T-helper 9 cell (primary cell): ENCODE measurements at places on chromosomes 2 and 18.

- no peak for DNase-seq
Observed at GRCh38 chr2:40488927-40489677, 37.2 kb upstream of the SLC8A1 start.

GRCh38 chr18:13465124-13465446, 246.5 kb downstream of the LDLRAD4 start:
- no peak for DNase-seq

GRCh38 chr18:52087140-52087539, 252.9 kb upstream of the DCC start:
- no peak for DNase-seq

DNA sequence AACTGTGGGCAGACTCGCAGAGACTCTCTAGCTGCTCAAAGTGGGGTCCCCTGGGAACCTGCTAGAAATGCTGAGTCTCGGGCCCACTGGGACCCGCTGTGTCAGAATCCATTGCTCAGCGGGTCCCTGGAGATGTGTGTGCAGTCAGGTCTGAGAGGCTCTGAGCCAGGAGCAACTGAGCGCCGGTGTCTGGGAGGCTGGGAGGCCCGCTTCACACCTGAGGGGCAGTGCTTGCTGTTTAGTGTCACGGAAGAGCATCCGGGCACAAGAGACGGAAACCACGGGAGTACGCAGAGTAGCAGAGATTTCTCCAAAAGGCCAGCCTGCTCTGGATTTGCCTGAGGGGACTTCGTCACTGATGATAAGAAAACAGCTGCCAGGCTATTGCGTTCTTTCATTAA, 70.1 kb downstream of the EDAR start:
- DNase-seq, result no peak

DNA sequence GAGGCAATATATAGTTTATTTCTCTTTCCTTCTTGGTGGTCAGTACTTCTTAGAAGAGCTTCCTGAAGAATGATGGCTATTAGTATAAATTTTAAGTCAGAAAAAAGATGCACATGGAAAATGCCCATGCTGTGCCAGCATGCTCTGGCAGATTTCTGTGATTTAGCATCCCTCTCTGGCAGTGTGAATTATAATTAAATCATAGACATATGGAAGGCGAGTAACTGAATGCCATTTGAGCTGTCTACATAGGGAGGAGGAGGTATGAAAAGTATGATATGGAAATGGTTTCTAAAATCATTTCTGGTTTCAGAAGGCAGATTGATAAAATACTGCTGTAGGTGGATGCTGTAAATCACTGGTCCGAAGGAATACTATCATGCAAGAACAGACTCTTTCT, 754.9 kb upstream of the LRATD1 start:
- DNase-seq, result no peak

- no peak for DNase-seq
Observed at GRCh38 chr2:183259921-183260320, 135.7 kb downstream of the NUP35 start.

GRCh38 chr2:111030260-111030891, 90.3 kb upstream of the BCL2L11 start:
- DNase-seq, result no peak
